ENCODE measurements at places on chromosomes 7 and 10.

DNA sequence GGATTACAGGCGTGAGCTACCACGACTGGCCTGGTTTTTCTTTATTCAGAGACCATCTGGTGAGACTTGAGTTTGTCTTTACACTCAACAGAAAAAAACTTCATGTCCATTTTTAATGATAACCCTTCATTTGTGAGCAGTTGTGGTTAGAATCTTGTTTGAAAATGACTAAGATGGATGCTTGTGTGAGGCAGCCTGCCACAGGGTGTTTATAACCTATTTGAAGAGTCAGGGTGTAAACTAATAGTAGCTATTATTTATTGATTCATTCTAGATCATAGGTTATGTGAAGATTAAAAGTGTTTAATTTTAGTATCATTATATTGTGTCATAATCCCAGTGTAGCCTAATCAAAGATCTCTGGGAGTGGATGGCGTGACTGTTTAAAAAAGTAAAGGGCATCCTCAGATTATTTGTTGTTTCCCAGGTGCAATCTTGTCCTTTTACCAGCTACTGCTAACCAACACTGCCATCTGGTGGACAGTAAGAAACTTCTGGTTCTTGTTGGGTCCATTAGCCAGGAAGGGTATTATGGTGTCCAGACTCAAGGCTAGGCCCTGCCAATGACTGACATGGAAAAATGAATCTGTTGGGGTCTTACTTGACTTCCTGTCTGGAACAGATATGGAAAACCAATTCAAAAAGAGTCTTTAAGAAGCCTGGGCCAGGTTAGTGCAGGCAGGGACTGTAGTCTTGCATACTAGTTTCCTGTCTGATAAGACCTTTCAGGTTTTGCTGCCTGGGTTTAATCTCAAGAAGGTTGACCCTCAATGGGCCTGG is 24.9 kb downstream of the NRBF2 start:
- peak; percentile 56 for DNase-seq

GRCh38 chr10:2871673-2872219 is 195.6 kb upstream of the PFKP start:
- DNase-seq, result no peak

DNA sequence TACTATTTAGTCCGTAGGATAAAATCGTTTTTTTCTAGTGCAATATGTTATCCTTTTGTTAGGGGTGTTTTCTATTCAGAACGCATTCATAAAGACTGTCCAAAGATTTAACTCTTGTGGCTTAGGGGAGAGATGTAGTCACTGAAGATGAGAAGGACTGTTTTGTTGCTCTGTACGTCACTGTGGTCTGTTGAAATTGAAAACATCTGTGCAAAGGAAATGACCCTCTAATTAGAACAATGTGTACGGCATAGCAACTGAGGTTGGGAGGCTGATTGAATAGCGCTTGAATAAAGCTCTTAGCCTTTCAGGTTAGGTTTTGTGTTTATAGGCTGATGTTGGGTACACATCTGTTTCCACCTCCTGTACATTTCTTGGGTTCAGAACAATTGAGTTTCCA is 453.4 kb upstream of the AKR1E2 start:
- DNase-seq, result no peak

- DNase-seq, result no peak
Measured at GRCh38 chr10:5566614-5567013, 41.9 kb downstream of the CALML3 start.

DNA sequence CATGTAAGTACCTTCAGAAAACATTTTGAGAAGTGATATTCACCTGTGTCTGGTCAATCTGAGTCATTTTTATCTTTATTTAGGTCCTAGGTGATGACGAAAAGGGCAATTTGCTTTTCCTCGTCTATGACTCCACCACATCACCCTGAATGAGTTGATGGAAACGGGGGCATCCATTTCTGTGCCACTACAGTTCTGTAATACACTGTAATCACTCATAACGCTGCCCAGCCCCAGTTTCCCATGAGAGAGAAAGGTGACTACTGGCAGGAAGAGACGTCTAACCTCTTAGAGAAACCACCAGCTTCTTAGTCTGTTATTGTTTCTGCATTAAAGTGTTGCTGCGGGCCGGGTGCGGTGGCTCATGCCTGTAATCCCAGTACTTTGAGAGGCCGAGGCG is 205.3 kb upstream of the MKLN1 start:
- no peak for DNase-seq

DNA sequence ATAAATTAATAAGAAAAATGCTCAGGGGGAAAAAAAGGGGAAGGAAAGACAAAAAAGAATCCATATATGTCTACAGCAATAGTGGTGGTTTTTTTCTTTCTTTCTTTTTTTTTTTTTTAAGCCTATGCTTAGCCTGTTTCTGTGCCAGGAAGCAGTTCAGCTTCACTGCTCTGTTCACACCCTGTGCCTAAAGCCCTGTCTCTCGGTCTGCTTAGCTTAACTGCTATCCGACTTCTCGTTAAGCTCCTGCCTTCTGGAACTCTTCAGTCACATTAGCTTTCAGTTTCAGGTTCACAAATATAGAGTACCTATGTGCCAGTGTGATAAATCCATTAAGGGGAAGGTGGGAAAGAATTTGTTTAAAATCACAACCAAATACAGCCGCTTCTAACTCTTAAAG is 26.5 kb upstream of the NRG3 start:
- DNase-seq, result no peak

GRCh38 chr7:151243045-151243349 is 5.5 kb downstream of the SMARCD3 start:
- no peak for DNase-seq

DNA sequence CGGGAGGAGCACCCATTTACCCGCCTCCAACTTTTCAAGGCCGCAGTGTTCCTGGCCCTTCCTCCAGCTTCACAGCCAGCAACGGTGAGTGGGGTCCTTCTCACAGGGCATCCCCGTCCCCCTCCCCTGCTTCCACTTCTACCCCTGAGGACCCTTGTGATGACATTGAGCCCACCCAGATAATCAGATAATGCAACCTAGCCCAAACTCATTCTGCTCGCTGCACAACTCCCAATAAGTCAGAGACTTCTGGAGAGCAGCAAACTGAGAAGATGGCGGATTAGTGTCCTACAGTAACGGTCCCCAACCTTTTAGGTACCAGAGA is 74.5 kb downstream of the OAT start:
- peak; percentile 28 for DNase-seq

- no peak for DNase-seq
Measured at GRCh38 chr10:76647301-76647700, 990.3 kb downstream of the KCNMA1 start.

DNA sequence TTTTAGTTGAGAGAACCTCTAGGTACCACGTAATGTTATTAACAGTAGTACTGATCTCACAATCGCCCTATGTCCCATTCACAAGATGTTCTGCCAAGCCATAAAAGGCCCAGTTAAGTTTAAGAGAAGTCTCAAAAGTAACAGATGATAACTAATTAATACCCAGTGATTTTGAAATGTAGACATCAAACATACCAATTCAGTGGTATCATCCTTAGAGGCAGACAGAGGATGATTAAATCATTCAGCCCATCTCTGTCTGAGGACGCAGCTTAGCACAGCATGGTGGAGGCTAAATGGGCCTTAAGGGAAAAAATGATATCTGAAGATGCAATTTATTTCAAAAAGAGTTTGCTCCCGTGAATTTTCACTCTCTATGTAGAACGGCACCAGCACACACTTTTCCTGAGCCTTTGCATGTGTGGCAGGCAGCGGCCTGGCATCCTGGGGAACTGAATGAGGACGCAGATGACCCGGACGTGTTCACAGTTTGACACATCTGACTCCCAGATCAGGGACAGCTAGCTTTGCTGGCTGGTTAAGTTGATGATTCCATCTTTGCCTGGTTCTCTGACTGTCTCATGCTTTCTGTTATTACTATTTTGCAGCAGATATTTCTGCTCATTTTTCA is 13.4 kb downstream of the EGFR start:
- no peak for DNase-seq

GRCh38 chr7:142516038-142516501 is 233.2 kb upstream of the PRSS1 start:
- DNase-seq, result no peak

DNA sequence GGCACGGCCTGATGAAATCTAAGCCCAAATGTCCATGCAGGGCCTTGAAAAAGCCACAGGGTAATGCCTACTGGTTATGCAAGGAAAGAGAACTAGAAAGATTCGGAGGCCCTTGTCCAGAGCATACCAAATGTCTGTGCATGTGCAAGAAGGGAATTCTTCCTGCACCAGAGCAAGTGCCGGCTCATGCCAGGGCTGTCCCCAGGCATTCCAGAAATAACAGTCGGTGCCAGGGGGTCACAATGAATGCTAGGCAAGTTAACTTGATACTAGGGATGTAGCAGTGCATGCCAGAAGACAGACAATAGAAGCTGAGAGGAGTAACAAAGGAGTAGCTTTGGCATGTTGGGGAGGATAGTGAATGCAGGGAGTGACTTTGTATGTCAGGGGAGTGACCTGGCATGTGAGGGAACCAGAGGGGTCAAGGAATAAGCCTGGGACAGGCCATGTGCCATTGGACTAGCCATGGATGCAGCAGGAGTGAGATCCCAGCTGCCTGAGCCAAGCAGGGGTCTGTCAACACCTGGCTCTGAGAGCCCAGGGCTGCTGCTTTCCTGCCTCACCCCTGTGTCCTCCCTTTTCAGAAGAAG is 119.5 kb upstream of the UNC5B start:
- DNase-seq, result no peak

GRCh38 chr10:2989292-2989947 is 77.9 kb upstream of the PFKP start:
- no peak for DNase-seq

GRCh38 chr10:5303504-5303903 is 61.3 kb upstream of the UCN3 start:
- DNase-seq, result no peak

DNA sequence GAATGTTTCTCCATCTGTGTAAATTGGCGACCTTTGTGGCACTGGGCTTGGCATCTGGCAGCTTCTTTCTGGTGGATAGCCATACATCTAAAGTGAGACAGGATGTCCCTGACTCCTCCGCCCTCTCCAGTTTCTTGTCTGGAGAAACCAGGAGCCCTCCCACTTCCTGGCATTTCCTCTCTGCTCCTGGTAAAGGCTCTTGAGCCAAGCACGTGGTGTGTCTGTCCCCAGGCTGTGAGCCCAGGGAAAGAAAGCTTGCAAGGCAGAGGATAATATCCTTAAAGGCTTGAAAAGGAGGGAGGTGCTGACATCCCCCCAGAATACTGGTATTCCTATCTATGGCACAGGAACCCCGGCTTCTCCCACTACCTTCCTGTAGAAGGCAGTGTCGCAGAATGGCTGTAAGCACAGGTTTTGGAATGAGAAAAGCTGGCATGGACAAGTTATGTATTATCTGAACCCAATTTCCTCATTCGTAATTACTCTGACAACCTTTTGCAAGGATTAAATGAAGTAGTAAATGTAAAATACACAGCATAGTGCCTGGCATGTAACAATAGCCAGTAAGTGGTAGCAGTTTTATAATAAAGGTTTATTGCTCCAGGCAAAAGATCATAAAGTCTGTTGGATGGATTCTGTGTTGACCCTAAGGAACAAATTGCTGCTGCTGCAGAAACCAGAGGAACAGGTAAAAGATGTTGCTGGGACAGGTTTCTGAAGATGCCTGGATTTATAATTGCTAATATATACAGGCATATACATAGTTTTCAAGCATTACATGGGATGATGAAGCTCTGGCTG is 11.8 kb upstream of the ACSL5 start:
- DNase-seq, result no peak

GRCh38 chr10:106566873-106567272 is 597.6 kb downstream of the SORCS1 start:
- no peak for DNase-seq

DNA sequence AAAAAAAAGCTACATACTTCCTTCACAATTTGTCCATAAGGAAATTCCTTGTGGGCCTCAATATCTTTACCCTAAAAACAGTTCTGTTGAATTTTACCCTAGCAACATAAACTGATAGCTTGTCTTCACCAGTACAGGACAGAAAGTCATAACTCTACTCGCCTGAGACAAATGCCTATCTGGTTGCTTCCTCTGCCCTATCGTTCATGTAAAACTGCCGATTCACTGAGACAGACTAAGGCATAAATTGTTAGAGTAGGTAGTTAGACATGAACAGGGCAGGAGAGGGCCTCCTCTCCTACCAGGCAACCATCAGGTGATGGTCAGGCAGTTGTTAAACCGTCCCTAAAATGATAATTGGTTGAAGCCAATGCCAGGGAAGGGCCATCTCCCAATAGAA is 25.0 kb downstream of the IFIT3 start:
- no peak for DNase-seq

- no peak for DNase-seq
Measured at GRCh38 chr10:79116801-79117723, 48.3 kb downstream of the ZMIZ1 start.

DNA sequence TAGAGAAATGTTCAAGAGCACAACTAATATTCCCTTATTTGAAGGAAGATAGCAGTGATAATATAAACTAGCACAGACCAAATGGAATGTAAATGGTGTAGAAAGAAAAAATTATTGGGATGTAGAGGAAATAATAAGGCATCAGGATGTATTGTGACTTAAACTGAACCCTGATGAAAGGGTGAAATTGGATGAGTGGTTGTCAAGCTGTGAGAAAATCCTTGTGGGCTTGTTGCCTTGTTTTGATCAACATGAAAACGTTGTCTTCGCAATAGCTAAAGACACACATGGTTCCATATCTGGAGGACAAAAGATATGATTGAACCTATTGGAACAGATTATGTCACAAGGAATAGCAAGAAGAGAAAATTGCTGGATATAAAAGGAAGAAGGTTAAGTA is 40.3 kb upstream of the CNTNAP2 start:
- no peak for DNase-seq

DNA sequence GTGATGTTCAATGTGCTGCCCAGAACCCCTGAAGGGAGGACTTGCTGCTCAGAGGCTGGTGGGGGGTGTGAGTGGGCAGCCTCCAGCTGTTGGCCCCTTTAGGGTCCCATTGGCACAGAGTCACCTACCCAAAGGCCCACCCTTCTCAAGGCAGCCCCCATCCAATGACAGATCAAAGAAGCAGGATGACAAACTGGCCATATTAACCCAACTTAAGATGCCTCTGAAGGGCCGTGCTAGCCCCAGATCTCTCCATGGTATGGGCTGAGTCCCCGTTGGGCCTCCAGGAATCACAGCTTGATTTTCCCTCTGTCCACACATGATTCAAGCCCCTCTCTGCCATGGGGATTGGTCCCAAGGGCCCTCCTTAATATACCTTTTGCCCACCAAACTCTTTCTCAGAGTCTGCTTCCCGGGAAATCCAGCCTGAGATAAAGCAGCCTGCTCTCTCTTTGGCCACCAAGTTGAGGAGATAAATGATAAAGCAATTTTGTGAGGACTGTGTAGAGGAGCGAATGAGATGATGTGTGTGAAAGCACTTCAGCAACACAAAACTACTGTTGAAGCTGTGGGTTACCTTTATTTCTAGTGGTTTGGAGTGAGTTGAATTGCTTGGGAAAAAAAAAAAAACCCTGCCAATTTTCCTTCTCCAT is 38.2 kb upstream of the C10orf71 start:
- DNase-seq, result peak; percentile 15

GRCh38 chr7:116348346-116348745 is 138.0 kb downstream of the TES start:
- DNase-seq, result no peak
